ENCODE measurements at places on chromosomes 6 and 20.

DNA sequence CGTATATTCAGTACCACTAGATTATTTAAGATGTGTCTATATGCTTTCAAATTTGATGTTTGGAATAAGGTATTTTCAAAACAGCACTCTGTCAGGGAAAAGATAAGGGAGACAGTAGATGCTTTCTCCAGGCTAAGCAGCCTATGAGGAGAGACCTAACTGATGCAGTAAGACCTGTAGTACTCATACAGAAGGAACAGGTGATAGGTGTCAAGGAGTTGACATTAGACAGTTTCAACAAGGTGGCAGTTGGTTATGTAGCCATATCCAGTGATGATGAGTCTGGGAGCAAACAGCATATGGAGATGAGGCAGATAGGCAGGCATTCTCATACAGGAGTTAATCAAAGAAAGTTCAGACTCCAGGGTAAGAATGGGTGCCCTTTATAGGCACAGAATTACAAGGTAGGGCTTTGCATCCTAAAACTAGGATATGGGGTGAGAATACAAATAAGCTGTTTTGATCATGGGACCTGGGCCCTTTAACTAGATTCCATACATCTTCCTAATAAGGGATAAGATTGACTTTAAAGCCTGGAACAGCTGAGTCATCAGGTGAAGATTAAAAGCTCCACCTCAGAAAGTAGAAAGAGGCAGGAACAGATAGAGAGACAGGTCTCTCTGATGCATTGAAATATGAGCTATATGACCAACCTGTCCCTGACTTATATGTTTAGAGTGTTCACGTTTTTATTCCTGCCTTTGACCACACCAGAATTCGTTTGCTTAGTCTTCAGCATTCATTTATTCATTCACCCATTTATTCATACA, 7.9 kb downstream of the RSPH4A start:
- DNase-seq = no peak

DNA sequence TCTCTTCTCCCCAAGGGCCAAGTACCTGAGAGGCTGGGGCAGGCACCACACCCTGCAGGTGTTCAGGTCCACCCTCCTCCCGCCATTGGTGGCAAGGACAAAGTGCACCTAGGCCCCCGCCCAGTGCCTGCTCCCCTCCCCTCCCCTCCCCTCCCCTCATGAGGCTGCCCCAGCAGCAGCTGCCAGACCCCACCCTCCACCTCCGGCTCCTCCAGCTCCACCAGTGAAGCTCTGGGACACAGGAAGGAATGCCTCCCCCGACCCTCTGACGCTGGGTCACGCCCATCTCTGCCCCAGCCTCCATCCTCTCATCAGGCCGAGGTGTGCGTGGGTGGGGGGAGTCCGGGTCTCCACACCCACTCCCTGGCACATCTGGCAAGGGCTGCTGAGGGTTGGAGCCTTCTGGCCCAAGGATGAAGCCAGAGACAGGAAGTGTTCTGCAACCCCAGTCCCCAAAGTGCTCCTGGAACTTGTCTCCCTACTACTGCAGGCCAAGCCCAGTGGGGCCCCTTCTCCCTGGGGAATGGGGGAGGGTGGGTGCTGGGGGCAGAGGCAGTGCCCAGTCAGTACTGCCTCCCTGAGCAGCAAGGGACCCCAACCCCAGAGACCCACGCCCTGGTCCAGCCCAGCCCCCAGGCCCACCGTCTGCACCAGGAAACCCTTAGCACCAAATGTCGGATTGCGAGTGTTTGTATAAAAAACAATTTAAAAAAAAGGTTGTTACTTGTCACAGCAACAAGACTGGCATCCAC, 1.6 kb upstream of the UCKL1 start:
- no peak for DNase-seq

DNA sequence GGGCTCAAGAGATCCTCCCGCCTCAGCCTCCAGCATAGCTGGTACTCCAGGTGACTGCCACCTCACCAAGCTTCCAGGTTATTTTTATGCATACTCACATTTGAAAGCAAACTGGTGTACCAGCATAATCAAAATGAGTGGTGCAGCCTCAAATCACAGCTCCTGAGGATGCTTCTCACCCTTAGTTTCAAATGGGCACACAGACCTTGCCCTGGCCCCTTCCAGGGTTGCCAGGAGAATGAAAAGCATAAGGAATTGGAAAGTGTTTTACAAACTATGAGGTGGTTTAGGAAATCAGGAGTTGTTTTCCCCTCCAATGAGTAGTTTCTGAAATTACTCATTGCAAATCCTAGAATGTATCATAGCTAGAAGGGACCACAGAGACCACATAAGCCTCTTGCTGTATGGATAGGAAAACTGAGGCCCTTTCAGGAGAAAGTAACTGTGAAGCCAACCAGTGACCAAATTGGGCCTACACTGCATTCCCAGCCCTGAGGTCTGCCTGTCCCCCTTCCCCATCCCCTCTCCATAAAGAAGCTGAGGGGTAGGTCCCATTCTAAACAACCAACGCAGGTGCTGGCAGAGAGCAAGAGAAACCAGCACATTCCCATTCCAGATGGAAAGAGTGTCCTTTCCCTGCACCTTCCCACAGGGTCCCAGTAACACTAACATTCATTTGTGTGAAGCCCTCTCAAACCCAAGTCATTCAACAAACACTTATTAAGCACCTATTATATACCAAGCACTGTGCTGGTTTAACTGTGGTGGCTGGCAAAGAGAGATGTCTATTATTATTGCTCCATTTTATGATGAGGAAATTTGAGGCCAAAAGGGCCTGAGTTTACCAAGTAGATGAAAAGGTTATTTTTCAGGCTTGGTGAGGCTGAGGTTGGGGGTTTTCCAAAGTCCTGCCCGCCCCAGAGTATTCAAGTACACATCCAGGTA, 2.1 kb upstream of the E2F1 start:
- no peak for DNase-seq

GRCh38 chr6:108738684-108739416, 109.4 kb upstream of the ARMC2 start:
- DNase-seq = no peak

- no peak for DNase-seq
Observed at GRCh38 chr6:56595490-56596122, 47.1 kb downstream of the DST start.

Measured in stimulated activated CD8-positive, alpha-beta memory T cell treated with anti-CD3 and anti-CD28 coated beads, Interleukin-4, amount 100 ng/mL, for 4 hours (primary cell).